Activated CD4-positive, CD25-positive, alpha-beta regulatory T cell (primary cell): ENCODE measurements at places on chromosomes 2 and 18.

DNA sequence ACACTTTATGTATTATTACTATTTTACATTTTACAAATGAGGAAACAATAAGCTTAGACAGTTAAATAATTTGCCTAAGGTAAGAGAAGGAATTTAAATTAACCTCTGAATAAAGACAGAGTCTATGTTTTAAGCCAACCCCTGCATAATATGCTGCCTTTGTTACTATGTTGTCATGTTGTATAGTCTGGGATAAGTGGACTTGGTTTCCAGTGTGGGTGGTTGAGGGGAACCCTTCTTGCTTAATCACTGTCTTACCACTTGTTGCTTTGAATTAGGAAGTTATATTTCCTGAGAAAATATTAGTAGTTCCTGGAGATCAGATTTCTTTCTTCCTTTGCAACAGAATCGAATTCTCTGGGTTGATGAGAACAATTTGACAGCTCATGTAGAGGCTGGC lies 52.6 kb downstream of the AGPS start:
- no peak for DNase-seq

DNA sequence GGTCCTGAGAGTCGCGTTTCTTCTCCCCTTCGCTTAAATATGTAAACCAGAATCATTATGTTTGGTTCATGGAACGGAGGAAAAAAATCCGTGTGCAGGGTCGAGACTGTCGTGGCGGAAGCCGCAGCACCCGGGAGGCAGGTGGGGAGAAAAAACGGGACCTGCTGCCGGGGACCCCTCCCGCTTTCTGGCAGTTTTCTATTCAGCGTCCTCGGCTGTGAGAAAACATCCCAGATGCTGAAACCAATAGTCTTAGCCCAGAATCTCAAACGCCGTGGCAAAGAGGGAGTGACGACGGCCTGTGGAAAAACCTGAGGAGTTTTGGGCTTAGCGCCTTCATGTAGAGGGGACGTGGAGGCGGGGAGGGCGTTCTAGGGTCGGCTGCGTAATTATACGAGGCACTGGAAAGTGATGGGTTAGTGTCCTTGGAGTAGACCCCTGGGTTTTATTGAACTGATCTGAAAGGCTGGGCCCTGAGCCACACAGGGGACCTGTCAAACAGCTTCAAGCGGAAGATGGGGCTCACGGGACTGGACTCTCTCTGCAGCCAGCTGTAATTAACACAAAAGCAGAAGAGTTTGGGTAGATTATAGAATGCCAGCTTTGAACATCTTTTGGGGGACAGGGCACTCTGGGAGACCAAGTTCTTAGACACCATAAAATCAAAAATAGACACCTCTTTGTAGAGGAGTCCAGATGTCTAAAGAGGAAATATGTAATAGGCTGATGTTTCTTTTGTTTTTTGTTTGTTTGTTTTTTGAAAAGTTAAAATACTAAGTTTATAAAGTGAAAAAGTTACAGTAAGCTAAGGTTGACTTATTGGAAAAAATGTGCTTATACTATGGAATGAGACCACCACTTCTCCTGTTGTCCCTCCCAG lies 834 bp upstream of the BUB1 start:
- no peak for DNase-seq

GRCh38 chr18:62603211-62603610 lies 80.4 kb downstream of the ZCCHC2 start:
- no peak for DNase-seq

DNA sequence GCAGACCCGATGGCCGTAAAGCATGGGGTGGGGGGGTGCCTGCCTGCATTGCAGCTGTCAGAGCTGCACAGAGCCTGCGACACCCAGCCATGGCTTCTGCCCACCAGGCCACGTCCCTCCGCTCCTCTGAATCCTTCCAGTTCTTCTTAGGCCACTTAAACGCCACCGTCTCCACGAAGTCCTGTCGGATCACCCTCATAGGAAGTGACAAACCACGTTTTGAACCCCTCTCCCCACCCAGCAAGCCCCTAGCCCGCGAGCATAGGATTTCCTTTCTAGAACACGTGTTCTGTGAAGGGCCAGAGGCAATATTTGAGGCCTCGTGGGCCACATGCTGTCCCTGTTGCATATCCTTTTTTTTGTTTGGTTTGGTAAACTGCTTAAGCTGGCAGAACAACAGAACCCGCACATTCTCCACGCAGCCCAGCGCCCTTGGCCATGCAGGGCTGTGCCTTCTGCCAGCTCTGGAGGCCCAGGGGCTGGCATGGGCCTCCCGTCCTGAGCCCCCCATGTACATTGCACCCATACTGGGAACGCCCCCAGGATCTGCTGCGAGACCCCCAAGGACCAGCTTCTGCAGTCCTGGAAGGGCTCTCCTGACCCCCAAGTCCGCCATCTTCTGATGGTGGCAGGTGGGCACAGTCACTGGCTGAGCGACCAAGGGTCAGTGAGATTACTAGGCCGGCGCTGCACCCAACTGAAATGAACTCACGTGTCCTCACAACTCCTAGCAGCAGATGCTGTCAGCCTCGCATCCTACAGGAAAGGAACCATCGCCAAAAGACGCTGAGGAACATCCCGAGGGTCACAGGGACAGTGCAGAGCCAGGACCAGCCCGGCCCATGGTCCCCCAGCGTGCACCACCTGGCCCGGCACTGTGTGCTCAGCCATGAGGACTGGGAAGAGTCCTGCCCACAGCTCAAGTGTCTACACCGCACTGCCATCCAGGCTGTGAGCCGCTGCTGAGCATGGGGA lies 35.1 kb downstream of the ADI1 start:
- no peak for DNase-seq

GRCh38 chr2:190283783-190284182 lies 35.8 kb downstream of the HIBCH start:
- no peak for DNase-seq

GRCh38 chr2:59655809-59656208 lies 897.6 kb downstream of the BCL11A start:
- DNase-seq = no peak

GRCh38 chr18:51522338-51522737 lies 324.9 kb upstream of the MEX3C start:
- no peak for DNase-seq

DNA sequence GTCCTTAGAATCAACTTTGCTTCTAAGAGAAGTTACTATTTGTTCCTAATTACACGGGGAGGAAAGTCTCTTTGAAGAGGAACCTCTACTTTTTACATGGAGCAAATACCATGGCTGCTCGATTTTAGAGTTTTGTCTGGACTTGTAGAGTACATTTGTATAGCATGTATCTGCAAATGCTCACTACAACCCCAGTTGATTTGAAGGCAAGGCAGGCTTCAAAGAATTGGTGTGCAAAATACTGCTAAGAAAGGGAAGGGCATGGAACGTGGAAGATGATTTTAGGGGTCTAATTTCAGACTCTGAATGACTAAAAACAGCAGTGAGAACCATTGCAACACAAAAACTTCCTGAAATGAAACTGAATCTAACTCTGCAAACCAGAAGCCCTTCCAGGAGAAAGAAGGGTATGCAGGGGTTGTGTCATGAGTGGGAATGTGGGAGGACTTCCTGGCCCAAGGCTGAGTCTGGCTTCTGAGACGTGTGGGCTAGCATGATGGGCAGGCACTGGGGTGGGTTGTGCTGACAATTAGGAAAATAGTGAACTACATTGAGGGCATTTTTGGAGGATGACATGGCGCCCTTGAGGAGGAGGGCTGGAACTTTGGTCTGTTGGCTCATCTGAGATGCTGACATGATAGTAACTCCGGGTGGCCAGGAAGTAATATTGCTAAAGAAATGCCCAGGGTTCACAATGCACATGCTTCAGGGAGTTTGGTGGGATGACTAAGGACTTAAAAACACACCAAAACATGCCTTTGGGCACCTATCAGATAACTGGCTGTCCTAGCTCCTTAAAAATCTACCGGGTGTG lies 18.9 kb upstream of the IL1R2 start:
- no peak for DNase-seq

GRCh38 chr2:143452817-143453451 lies 323.7 kb downstream of the ARHGAP15 start:
- DNase-seq = no peak

DNA sequence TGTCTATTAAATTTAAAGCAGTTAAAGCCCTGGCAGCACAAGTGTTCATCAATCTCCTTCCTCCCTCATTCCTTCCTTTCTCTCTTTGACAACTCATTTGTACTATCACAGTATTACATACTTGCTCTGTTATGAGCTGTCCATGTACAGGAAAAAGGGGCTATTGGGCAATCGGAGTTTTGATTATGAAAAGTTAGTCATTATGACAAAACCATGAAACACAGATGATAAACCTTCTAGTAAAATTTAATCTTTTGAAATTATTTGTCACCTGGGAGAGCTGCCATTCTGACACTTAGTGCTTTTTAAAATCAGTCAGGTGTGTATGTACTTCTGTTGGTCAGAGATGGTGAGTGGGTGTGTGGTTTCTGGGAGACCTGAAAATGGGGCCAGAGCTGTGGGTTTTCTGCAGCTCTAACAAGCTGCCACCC lies 39.4 kb downstream of the MAP4K4 start:
- no peak for DNase-seq

DNA sequence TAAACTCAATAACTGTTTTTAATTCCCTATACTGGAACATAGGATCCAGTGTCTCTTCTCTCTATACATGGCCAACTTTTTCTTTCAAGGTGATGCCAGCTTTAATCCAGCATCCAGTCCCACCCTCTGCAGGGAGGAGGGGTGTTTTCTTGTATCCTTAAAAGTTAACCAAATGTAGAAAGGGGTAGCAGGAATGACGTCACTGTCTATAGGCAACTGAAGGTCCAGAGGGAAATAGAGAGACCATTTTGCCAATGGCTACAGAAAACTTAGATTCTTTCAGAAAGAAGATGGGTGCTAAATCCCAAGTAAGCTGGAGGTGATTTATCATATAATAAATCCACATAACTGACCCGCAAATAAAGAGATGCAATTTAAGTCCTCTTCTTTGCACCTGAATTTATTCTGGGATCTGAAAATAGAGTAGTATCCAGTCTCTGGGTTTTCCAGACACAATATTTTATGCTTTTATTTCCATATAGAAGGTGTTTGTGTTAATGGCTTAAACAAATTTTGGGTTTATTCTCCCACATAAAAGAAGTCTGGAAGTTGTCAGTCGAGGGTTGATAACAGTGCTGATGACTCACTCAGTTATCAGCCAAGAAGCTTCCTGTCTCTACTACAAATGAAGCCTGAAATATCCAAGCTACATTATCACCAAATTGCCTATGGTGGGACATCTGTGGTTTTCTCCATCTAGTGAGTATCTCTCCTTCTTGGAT lies 5.7 kb upstream of the DNER start:
- no peak for DNase-seq

DNA sequence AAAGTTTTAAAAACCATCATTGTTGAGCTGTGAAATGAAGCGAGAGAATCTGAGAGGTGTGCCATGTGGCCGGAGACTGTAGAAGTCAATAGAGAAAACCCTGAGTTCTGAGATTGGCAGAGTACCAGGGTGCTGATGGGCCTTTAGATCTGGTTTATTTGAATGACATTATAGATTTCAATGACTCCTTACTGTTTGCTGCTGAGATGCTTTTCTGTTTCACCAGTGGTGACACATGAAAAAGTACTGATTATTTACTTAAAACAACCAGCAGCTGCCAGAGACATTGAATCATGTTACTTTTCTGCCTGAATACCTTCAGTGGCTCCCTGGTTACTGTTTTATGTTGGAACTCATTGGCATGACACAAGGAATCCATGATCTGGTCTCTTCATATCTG lies 602.7 kb upstream of the ZNF804A start:
- DNase-seq = no peak
